NCI-H69 (cell line): ENCODE measurements at places on chromosomes 11 and 22.
A peak's percentile ranks its signal among the peaks of the same experiment; 100 is the strongest.

DNA sequence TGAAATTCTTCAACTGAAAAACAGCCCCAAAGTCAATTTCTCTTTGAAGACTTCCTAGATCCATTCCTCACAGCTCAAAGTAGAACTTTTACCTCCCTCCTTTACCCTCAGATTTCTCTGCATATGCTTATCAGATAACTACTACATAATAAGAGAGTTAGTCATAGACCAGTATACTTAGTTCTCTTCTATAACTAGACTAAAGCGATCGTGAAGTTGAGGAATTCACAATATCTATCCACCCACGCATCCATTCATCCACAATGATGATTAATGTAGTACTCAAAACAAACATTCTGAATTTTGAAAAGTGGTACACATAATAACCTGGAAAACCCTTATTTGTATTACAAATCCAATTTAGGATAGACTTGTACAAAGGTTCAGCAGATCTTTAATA, 800.9 kb upstream of the TENM4 start:
- DNase-seq, result no peak

GRCh38 chr11:28674433-28675103, 566.4 kb downstream of the METTL15 start:
- peak; percentile 78 for DNase-seq

DNA sequence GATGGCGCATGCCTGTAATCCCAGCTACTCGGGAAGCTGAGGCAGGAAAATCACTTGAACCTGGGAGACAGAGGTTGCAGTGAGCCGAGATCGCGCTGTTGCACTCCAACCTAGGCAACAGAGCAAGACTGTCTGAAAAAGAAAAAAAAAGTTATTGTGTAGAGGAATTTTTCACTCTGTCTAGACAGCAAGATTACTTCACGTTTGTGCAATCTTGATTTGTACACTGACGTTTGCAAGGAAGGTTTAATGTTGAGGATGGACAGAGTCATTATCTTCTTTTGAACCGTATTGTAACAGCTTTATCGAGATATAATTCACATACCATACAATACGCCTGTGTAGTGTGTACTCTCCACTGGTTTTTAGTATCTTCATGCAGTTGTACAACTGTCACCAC, 3.7 kb downstream of the CTTN start:
- DNase-seq, result no peak

DNA sequence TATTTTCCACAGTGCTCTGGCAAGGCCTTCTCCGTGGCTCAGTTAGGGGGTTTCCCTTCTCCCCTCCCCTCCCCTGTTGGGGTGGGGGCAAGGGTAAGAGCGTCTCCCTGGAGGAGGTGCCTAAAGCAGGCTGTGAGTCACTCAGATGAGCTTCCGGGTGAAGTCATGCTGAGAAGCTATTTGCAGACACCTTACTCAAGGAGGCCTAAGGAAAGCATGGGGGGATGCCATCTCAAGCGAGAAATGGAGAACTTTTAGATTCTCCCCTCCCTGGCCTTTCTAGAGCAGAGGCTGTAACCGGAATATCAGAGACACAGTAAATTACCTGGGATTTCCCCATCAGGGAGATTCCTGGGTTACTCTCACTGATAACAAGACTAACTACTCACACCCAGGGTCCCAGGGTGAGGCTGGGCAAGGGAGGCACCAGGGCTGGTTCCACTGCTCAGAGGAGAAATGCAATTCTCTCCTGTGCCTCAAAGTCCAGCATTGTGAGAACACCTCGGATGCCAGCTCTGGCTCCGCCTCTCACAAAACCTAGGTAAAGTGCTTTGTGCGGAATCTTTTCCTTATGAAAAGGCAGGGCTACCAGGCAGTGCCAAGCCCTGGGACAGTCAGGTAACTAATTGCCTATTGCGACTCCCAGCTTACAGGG, 123.6 kb downstream of the ABTB2 start:
- DNase-seq, result peak; percentile 69

DNA sequence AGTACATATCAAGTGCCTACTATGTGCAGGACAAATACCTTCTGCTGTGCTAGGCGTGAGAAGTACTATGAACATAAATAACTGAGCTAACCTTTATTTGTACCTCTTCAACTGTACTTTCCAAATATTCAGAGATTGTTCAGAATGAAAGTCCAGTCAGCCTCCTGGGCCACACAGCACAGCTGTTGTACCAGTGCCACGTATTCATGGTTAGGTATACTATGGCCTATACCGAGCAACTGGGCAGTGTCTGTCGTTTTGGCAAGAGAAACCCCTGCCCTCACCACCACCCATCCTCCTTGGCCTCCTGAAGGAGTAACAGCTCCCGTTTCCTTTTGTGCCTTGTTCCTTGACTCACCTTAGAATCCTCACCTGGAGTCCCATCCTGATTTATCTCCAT, 53.0 kb downstream of the RASSF10 start:
- no peak for DNase-seq

DNA sequence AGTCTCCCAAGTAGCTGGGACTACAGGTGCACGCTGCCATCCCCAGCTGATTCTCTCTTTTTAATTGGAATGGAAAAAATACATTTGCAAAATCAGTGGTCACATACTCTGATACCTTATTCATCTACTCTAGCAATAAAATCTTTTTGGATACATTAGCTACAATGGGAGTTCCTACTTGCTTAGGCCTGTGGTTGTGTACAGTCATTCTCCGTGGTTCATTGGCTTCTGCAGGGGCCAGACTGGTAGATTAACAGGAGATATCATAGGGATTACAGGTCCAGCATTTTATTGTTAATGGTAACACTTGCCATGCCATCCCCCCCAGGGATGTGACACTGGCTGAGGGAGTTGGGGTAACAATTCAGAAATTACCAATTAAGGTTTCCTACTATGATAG, 140.0 kb downstream of the ADAMTS15 start:
- DNase-seq, result no peak

- DNase-seq, result peak; percentile 52
Observed at GRCh38 chr22:50691521-50691920, 18.9 kb downstream of the SHANK3 start.

GRCh38 chr11:87453531-87454089, 415.9 kb downstream of the TMEM135 start:
- DNase-seq, result peak; percentile 41

DNA sequence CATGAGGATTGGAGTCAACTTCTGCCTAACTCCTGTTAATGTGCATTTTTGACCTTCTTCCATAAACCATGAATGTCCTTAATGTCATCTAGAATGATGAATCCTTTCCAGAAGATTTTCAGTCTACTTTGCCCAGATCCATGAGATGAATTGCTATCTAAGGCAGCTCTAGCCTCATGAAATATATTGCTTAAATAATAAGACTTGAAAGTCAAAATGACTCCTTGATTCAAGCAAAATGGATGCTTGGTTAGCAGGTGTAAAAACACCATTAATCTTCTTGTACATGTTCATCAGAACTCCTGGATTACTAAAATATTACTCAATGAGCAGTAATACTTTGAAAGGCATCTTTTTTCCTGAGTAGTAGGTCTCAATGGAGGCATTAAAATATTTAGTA, 238.5 kb upstream of the ZC3H12C start:
- no peak for DNase-seq

GRCh38 chr11:1139441-1140083, 18.2 kb upstream of the MUC5AC start:
- DNase-seq, result no peak
